Left cardiac atrium (tissue), 4 donors: ENCODE measurements at places on chromosomes 4 and X.
A peak's percentile ranks its signal among the peaks of the same experiment; 100 is the strongest.

GRCh38 chrX:153305972-153306371 lies 15.6 kb downstream of the PNMA6F start:
- DNase-seq: no peak

DNA sequence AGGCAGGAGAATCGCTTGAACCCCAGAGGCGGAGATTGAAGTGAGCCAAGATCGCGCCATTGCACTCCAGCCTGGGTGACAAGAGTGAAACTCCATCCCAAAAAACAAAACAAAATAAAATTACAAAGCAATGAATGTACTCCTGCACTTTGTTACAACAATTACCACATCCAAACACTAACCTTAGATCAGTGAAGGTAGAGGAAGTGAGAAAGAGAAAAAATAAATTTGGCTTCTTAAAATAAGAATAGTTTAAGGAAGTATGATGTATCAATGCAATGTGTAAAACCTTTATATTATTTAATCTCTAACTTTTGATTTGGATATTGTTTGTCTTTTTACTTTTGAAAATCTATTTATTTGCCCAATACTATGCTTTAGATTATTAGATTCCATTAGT lies 21.7 kb upstream of the CSN1S1 start:
- DNase-seq: no peak

DNA sequence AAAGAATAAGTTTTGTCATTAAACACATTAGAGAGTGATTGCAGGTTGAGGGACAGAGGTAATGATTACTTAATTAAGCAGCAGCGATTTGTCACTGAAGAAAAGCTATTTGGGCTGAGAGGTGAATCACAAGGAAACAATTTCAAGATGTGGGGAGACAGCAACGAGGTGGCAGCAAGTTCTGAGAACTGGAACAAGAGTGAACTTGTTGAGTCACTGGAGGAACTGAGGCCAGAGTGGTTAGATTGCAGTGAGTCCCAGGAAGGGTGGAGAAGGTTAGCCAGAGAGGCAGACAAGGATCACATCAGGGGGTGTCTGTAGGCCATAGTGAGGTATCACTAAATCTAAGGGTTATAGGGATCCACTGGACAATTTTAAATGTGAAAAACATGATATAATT lies 57.9 kb upstream of the TMPRSS11A start:
- DNase-seq: no peak

DNA sequence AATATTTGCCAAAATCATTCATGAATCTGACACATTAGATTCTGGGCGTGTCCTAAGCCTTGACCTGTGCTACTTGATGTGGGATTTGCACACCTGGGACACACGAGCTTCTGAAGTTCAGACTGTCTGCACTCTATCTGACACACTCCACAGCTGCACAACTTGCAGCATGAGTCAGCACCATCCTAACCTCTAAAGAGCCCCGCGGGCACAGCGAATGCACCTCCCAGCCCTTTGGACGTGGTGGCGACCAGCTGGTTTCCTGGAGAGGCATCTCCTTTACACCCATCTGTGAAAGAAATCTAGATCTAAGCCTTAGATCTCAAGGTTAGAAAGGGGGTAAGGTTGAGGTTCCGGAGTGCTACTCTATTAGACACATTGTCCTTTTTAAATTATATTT lies 69.2 kb downstream of the SORBS2 start:
- DNase-seq: no peak

DNA sequence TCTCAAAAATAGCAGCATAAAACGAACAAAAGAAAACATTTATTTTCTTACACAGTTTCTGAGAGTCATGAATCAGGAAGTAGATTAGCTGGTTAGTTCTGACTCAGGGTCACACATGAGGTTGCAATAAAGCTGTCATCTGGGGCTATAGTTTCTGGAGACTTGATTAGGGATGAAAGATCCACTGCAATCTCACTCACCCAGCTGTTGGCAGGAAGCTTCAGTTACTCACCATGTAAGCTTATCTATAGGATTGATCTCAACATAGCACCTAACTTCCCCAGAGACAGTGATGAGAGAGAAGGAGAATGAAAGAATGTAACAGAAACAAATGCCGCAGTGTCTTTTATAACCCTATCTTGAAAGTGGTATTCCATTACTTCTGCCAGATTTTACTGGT lies 435.5 kb downstream of the GABRG1 start:
- DNase-seq: no peak

DNA sequence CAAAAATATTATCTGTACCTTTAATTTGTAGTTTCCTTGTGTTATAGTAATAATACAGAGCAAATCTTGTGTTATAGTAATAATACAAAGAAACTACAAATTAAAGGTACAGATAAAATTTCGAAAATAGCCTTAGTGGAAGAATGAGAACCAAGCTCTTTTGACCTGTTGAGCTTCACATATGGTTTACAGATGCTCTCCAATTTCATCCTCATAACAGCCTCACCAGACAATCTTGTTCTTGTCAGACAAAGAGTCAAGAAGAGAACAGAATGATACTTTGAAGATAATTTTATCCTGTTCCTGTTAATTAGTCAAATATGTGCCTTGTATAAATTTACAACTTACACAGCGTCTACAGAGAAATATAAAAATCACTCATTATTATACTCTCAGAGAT lies 12.8 kb downstream of the ATXN3L start:
- DNase-seq: no peak

GRCh38 chr4:56861360-56861759 lies 39.9 kb upstream of the SPINK2 start:
- no peak for DNase-seq

- DNase-seq: no peak
Measured at GRCh38 chrX:68411729-68412128, 21.6 kb downstream of the OPHN1 start.

DNA sequence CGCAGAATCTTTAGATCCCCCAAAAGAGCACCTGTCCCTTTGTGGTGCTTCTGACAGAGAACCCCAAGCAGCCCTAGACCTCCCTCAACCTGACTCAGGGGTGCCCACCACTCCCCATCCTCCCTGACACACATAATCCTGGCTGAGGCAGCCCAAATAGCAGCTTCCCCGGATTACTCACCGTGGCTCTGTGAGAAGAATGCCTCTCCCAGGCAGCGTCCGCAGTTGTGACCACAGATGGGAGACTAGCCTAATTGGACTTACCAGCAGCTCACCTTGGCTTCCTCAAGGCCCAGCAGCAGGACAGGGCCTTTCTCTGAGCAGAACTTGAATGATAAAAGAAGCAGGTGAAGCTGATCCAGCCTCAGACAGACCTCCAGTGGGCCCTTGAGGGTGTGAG lies 10.3 kb upstream of the ODAPH start:
- no peak for DNase-seq

GRCh38 chr4:156615066-156615531 lies 356.5 kb downstream of the PDGFC start:
- no peak for DNase-seq

GRCh38 chr4:176436293-176436973 lies 116.7 kb downstream of the SPCS3 start:
- no peak for DNase-seq

DNA sequence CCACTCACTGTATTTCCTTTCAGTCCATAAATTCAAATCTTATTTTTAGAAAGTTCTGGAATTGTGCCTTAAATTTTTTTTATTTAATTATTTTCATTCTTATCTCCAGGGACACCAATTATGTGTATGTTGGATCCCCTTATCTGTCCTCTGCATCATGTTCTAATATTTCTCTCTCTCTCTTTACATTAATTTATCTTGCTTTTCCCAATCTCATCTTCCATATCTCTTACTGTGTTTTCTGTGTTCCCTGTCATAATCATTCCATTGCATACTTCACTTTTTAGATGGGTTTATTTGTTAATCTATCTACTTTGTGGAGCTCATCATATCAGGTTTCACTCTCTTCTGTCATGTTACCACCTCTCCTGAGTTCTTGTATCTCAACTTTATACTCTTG lies 37.4 kb downstream of the PPP2R2C start:
- DNase-seq: no peak

DNA sequence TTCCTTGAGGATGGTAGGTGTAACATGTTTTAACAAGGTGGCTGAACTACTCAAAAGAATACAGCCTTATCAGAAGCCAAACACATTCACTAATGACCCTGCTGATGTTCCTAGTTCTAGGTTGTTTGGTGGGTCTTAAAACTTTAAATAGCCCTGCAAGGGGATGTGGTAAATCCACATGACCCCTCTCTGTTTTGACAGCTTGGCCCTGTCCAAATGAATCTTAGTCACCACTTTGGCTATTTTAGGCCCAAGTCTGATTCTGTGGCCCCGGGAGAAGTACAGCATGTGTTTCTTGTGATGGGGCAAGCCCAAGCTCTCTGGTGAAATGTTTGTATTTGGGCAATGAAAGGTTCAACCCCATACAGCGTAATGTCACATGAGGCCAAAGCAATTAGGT lies 54.5 kb upstream of the GPR34 start:
- no peak for DNase-seq

DNA sequence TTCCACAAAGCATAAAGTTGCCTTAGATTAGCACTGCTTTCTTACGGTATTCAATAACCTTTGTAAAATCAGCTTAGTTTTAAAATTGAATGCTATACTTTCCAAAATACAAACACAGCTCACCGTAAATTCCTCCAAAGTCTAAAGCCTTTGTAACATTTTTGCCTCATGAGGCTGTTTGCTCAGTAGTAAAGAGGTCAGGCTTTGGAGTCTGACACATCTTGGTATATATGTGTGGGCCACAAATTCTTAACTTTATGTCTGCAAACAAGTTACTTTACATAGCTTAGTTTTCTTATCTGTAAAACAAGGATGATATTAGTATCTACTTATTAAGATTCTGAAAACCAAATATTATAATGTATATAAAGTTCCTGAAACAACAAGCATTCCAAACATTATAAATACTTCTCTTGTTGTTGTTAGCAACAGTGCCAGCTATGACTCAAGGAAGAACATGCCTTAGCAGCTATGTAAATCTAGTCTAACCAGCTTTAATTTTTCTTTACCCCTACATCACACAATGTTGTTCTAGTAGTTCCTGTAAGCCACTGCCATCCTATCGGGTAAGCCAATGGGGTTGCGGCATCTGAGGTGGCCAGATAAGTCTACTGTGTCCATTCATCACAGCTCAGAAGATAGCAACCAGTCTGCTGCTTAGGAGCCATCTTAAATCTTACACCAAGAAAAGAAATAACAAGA lies 709.0 kb downstream of the KLHL13 start:
- no peak for DNase-seq

DNA sequence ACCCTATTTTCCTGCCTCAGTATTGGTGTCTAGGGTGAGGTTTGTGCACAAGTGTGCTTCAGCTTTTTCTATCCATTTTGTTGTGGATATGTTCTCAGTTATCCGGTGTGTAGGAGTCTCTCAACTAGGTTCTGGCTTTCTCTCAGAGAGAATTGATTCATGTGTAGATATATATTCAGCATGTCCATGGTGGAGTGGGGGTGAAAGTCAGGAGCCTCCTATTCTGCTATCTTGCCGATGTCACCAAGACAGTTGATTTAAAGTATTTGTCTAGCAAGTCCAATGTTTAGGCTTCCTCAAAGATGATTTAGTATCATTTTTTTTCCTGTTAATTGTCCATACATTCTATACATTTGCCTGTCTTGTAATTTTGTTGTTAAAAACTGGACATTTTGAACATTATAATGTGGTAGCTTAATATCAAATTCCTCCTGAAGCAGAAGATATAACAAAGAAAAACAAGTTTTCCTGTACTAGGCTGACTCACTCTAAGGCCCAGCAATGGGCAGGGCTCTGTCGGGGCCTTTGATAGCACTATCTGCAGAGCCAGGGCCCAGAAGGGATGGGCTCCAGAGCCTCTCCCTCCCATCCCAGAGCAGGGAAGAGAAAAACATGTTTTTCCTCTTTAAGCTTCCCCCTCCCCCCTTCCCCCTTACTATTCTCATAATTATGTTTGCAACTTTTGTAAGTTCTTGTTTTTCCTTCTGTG lies 37.6 kb downstream of the GLUD2 start:
- no peak for DNase-seq

DNA sequence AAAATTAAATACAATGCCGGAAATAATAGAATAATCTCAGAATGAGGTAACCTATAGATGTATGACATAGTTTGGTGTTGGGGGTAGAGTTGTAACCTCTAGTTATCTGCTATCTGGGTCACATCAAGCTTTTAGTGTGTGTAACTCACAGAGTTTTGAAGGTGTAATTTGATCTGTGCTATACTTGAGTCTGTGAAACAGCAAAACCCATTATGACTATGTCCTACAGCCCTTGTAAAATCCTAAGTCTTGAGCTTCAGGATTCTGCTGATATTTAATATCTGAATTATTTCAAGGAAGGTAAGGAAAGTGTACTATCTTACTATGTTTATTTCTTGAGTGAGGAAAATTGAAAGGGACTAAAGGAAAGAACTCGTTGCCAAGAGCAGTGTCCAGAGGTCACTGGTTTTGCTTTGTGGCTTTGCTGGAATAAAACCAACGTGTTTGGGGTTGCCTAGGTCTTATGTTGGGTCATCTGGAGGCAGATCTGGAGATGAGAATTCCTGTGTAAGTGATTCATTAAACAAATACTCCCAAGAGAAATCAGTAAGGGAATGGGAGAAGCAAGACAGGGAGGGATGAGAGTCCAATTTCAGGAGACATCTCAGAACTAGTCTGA lies 107.8 kb upstream of the CBLL2 start:
- no peak for DNase-seq

- peak; percentile 74 for DNase-seq
Measured at GRCh38 chr4:95549246-95550114, 707 bp upstream of the UNC5C start.

DNA sequence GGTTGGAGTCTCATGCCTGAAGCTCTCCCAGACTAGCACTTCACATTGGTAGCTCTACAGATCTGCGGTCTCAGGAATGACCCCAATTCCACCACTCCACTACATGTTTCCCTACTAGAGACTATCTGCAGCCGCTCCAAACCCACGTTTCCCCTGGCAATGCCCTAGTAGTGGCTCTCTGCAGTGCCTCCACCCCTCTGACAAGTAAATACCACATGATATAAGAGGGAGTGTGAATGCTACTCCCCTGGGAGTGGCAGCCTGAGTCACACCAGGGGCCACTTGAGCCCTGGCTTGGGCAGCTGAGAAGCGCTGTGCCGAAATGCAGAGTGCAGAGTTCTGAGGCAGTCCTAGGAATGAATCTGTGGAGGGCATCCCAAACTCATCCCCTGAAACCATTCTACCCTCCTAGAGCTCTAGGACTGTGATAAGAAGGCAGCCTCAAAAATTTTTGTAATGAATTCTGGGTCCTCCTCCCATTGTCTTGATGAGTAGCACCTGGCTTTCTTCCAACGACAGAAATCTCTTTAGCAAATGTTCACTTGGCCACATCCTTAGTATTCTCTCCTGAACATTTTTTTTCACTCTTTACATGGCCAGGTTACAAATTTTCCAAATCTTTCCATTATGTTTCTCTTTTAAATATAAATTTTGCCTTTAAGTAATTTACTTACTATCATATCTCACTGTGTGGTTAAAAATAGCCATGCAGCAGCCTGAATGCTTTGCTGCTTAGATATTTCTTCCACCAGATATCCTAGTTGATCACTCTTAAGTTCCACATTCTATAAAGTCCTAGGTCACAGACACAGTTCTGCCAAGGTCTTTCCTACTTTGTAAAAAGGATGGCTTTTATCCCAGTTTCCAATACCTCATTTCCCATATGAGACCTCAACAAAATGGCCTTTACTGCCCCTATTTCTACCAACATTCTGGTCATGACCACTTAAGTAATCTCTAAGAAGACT lies 160.2 kb upstream of the CPEB2 start:
- DNase-seq: peak; percentile 51
